Activated T-cell treated with anti-CD3 and anti-CD28 coated beads, Interleukin-2, amount 50 U/mL, for 72 hours (primary cell): ENCODE measurements at places on chromosomes 13 and 19. TPM values are rescaled to one million over a fixed set of nuclear protein-coding genes. Genes with fewer than 3 reads are reported as not detected.
A peak's percentile ranks its signal among the peaks of the same experiment; 100 is the strongest.

DNA sequence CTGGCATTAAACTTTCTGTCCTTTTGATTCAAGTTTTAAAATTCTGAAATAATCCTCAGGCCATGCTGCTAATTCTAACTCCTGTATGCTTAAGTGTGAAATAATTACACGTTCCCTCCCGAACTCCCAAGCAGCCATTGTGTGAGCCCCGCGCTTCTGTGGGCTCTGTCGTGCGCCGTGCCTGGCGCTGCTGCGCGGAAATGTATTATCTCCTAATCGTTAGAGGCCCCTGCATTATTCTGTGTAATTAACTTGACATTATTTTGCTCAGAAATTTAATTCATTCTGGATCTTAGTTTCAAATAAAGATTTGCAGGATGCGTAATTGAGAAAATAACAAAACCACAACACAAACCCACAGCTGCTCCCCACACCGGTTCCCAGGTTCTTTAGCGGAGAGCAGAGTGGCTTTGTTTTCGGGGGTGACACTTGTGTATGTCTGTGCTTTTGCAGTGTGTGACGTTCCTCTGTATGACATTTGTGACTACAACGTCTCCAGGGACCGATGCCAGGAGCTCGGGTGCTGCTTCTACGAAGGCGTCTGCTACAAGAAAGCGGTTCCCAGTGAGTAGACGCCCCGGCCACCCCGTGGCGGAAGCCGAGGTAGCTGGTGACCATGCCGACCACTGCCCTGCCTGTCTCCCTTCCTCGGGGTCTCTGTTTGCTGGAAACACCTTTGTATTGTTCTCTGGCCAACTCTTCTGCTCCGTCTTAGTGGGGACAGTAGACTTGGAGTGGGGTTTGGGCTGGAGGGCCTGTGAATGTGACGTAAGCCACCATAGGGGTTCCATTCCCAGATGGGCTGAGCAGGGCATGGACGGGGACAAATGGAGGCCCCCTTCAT, 7.5 kb downstream of the TEX29 start:
- H3K36me3 ChIP-seq, result no peaks in the 10 kb centered on the region
- no peak for DNase-seq
- no peaks in the 10 kb centered on the region for H3K27me3 ChIP-seq
- no peak overlapping the region for H3K4me3 ChIP-seq
- no peaks in the 10 kb centered on the region for H3K4me1 ChIP-seq

GRCh38 chr13:52847682-52848432, 583 bp downstream of the PCDH8 start:
- peak overlapping the region; percentile 25 for H3K4me3 ChIP-seq
- H3K36me3 ChIP-seq, result peaks cover 9% of the 10 kb centered on the region
- no peak for DNase-seq
- H3K27ac ChIP-seq, result no peak overlapping the region
- peaks cover 72% of the 10 kb centered on the region for H3K27me3 ChIP-seq
- peaks cover 45% of the 10 kb centered on the region for H3K4me1 ChIP-seq

DNA sequence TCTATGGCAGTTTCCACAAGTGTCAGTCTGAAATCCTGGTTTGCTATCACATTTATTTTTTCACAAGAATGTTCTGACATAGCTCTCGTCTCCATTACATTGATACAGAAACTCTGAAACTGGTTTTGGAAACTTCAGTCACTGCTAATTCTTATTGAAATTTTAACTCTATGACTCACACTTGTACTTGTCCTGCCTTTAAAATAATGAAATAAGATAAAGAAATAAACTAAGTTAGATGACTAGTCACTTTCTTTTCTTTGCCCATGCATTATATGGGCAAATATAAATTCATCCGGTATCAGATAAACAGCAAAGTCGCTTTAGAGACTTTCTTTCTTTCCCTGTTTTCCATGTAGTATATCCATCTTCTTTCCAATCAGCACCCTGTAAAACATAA, 257.5 kb downstream of the PCDH9 start:
- H3K27ac ChIP-seq, result no peak overlapping the region
- H3K4me1 ChIP-seq, result no peaks in the 10 kb centered on the region
- H3K27me3 ChIP-seq, result no peaks in the 10 kb centered on the region
- H3K4me3 ChIP-seq, result no peak overlapping the region
- no peaks in the 10 kb centered on the region for H3K36me3 ChIP-seq
- no peak for DNase-seq

GRCh38 chr13:73894995-73895571, 239.1 kb downstream of the KLF12 start:
- no peak for DNase-seq
- H3K36me3 ChIP-seq, result no peaks in the 10 kb centered on the region
- no peaks in the 10 kb centered on the region for H3K27me3 ChIP-seq
- peaks cover 41% of the 10 kb centered on the region for H3K4me1 ChIP-seq

Gene FSD1
- total RNA-seq, result 22.8 TPM

GRCh38 chr13:74528734-74529513, 394.7 kb upstream of the KLF12 start:
- no peaks in the 10 kb centered on the region for H3K36me3 ChIP-seq
- H3K4me3 ChIP-seq, result no peak overlapping the region
- H3K27ac ChIP-seq, result no peak overlapping the region
- no peak for DNase-seq
- no peaks in the 10 kb centered on the region for H3K4me1 ChIP-seq
